ENCODE measurements at places on chromosomes 6 and 20. TPM values are rescaled to one million over a fixed set of nuclear protein-coding genes. Genes with fewer than 3 reads are reported as not detected.

RAB23 gene
- total RNA-seq = 13.8 TPM

PSORS1C2 gene
- not detected for total RNA-seq

TBXT gene
- not detected for total RNA-seq

CCND3 gene
- 62.4 TPM for total RNA-seq

DNA sequence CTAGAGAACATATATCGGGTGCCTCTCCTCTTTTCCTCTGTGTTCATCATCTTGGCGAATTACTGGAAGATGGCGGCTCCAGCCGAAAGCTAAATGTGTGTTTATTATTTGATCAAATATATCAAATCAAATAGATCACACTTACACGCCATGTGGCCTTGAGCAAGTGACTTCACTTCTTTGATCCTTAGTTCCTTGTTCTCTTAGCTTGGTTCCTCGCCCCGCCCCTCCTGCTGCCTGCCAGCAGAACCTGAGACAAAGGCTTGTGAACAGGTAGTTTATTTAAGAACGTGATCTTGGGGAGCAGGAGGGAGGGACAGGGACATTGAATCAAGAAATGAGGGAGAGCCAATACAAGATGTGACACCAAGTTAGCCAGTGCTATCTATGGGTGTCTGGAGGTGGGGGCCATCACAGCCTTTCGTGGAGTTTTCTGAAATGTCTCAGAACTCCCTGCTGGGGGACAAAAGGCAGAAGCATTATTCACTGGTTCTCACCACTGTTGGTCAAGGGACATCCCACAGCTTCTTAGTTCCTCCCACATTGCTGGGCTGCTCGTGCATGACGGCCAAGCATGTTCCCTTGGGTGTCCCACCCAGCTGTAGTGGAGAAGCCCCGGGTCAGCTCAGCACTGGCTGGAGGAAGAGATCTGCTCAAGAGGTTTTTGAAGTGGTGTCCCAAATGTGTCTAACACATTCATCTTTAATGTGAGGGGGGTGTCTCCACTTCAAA lies 44.9 kb upstream of the RNF24 start:
- peak; percentile 54 for DNase-seq

All from left cardiac atrium (tissue), 4 donors.